ENCODE measurements at places on chromosomes 7 and 10.

DNA sequence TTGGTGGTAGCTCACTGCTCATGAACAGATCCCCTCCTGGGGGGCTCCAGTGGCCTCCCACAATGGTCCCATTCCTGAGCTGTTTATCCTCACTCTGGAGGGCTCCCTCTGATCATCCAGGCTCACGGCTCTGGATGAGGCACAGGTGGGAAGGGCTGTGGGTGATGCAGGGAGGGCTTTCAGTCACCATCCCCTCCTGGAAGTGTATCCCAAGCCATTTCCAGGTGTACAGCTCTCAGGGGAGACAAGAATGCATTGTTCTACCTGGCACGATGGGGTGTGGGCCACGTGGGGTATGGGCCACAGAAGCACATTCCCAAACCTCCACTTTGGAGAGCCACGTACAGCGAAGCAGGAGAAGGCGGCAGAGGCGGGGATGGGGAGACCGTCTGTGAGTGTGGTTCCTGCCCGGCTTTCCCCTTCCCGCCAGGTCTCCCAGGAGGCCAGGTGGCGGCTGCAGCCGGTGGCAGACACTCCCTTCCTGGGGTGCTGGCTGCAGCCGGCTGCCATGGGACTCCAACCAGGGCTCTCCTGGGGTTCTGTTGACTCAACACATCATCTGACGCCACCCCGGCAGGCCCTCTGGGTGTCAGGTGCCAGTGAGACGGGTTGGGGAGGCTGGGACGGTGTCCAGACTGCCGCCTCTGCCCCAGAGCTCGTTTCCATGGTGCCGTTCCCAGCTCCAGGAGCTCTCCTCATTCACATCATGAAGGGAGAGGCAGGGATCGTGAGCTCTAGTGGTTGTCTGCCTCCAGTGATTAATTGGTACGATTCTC lies 169.7 kb upstream of the RHEB start:
- no peak for DNase-seq

DNA sequence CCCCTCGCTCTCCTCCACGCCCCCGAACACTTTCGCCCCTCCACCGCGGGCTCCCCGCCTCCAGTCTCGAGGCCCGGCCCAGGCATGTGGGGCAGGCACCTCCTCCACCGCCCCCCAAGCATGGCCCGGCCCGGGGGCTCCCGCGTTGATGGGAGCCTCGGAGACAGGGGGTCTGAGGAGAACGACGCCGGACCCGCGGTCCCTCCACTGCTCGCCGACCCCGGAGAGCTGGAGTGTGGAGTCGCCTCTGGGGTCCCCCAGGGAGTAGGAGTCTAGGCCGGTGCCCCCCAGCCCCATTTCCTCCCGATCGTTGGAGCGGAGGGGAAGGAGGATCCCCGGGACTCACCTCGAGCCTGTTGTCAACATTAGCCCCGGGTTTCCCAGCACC lies 206 bp downstream of the UPF2 start:
- no peak for DNase-seq

GRCh38 chr10:12729885-12730284 lies 271.6 kb downstream of the CCDC3 start:
- no peak for DNase-seq

- no peak for DNase-seq
These were observed 3.7 kb downstream of the RGS10 start for GRCh38 chr10:119538632-119539358.

DNA sequence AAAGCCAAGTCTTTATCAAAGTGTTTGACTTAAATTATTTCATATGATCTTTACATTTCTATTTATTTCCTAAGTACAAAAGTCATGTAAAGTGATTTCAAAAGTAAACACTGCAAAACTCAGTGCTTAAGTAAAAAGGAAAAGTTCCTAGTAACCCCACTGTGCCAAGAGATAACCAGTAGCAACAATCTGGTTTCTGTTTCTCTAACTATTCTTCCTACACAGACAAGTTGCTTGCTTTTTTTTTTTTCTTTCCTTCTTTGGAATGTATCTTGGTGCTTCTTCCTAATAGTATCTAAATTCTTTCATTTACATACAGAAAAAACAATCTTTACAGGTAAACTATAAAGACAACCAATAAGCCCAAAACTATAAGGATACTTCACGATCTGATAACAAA lies 3.1 kb downstream of the JCAD start:
- no peak for DNase-seq

- no peak for DNase-seq
These were observed 849 bp downstream of the LRRN3 start for GRCh38 chr7:111091593-111092358.
